ENCODE measurements at places on chromosomes 6 and 20.
A peak's percentile ranks its signal among the peaks of the same experiment; 100 is the strongest.

- DNase-seq = no peak
Measured at GRCh38 chr6:158783851-158784250, 35.3 kb downstream of the EZR start.

GRCh38 chr6:134529921-134530320 is 212.0 kb upstream of the SGK1 start:
- no peak for DNase-seq

GRCh38 chr6:20670750-20671149 is 136.5 kb downstream of the CDKAL1 start:
- no peak for DNase-seq

DNA sequence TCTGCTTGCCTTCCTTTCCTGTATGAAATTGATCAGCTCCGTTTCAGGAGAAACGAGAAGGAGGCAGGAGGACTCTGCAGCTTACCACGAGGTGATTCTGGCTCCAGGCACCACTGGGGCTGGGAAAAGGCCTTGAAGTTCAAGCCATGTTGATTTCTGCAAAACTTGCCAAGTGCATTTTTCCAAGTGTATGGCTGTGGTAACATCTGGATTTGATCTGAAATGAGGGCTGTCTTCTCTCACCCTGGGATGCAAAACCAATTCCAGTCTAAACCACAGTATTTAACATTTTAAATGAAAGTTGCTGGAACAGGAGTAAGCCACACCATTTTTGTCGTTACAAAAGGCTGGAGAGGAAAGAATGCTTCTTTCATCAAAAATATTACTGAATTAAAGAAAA is 36.1 kb upstream of the FAM210B start:
- DNase-seq = peak; percentile 20

DNA sequence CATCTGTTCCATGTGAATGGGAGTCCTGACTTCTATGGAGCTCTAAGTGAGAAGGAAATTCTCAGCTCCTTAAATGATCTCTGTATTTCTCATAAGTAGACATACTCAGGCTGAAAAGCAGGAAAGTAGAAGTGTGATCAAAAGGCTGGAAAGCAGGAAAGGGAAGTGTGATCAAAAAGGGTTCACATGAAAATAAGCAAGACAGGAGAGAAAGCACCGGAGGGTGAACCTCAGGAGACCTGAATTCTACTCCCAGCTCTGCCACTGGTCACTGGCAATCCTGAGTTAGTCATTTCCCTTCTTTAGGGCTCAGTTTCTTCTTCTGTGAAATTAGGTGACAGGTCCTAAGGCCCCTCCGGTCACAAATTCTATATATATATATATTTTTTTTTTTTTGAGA is 55.5 kb upstream of the TRERF1 start:
- DNase-seq = no peak

GRCh38 chr6:89364586-89364985 is 12.1 kb upstream of the UBE2J1 start:
- no peak for DNase-seq

GRCh38 chr6:157187182-157188083 is 135.9 kb downstream of the TMEM242 start:
- peak; percentile 48 for DNase-seq

DNA sequence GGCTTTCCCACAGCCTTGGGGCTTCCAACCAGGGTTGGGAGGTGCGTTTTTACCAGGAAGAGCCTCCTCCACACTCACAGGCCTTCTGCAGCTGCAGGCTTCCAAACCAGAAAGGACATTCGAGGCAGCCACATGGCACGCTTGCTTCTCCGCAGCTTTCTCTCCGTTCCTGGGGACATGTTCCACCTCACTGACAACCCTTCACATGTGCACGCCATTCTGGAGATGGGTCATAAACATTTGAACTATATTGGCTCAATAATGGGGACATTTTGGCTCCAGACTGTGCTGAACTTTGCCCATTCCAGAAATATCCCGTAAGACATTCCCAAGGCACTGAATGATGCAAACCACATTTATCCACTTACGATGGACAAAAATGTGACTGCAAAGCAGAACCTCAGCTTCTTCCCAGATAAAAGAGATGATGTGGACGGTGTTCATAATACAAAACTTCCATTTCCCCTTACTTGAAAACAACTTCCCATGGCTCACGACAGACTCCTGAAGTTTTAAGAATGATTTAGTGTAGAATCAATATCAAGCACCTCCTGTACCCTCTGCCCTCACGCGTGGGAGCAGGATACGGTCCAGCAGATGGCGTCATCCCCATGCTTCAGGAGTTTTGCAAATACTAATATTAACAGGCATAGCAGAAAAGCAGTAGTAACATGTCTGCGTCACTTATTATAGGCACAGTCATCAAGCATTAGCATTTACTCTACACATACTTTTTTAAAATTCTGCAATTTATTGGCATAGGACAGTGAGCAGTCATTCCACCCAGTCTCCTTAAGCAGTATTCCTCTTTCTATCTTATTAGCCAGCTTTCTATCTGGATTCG is 25.4 kb upstream of the FOXF2 start:
- DNase-seq = peak; percentile 52

DNA sequence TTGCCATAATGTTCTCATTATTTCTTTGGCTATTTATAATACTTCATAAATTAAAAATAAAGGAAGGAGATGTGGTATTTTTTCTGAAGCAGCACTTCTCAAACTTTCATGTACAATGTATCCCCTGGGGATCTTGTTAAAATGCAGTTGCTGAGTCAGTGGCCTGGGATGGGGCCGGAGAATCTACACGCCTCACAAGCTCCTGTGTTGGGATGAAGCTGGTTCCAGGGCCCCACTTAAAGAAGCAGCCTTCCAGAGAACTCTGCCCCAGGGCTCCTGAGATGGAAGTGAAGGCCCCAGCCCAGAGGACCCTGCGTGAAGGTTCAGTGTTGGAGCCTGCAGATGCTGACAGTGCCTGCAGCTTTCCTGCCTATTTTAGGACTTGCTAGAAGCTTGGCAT is 40.1 kb upstream of the SLC23A2 start:
- DNase-seq = peak; percentile 45

DNA sequence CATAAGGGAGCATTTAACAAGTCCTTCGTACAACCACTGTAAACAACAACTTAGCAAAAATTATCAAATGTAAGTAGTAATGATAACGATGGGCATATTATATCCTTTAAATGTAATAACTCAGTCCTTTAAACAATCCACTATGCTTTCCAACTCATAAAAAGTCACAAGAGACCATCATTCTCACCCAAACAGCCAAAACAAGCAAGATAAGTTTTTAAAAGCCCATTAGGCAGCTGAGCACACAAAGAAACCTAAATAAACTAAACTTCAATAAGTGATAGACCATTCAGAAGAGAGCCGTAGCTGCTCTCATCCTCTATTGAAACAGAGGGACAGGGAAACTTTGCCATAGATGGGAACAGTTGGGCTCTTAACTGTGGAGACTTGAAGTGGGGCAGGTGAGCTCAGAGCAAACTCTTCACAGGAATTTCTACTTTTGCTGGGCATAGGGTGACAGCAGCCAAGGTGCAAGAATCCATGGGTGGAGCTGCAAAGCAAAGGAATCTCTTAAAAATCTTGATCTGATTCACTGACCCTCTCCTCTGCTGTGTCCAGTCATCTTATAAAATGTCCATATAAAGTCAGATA is 22.5 kb downstream of the RAB22A start:
- no peak for DNase-seq

DNA sequence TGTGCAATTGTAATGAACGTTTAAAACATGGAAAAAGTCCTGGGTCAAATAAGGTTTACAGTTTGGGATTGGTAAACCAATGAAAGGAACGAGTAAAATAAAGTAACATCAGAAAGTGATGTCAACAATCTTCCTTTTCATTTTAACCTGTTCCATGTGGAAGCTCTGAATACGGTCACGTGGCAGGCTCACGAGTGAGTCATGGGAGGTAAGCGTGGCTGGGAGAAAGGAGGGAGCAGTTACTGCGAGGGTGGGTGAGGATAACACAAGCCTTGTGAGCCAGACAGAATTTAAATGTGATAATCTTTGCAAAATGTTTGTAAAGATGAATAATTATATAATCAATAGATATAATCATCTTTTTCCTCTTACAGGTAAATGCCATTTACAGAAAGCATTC is 171.3 kb upstream of the HDAC2 start:
- no peak for DNase-seq

DNA sequence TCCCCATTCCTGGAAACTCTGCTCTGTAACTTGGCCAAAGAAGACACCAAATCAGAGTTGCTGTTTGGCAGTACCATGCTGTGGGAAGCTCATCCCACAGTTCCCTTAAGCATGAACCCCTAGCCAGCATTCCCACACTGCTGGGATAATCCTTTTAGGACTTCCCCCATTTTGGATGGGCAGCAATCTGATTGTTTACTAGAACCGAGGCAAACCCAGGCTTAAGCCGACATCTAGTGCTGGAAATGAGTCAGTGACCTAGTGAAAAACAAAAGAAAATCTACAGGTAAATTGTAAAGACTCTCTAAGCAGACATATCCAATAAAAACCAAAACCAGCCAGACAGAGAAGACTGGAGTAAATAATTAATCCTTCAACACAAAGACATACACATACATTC is 5.2 kb downstream of the DNAH8 start:
- no peak for DNase-seq

DNA sequence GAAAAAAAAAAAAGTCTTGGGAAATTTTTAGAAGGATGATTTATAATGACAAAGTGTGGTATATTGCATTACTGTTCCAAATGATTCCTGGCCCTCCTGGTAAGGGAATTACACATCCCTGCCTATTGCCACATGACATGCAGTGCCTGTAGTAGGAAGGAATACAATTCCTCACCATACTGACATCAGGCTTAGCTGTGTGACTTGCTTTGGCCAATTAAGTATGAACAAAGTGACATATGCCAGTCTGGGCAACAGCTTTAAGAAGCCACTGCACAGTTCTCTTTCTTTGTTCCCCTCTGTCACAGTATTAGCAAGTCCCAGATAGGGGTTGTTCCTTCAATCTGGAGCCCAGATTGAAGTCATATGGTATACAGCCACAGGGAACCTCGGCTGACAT is 100.5 kb downstream of the KIF13A start:
- no peak for DNase-seq

GRCh38 chr20:47905628-47906347 is 120.5 kb upstream of the SULF2 start:
- DNase-seq = no peak

- no peak for DNase-seq
Measured at GRCh38 chr6:106569428-106569827, 59.9 kb downstream of the RTN4IP1 start.

All from muscle of back (tissue), 13 donors.